Naive thymus-derived CD4-positive, alpha-beta T cell (primary cell): ENCODE measurements at places on chromosomes 7 and 10.

DNA sequence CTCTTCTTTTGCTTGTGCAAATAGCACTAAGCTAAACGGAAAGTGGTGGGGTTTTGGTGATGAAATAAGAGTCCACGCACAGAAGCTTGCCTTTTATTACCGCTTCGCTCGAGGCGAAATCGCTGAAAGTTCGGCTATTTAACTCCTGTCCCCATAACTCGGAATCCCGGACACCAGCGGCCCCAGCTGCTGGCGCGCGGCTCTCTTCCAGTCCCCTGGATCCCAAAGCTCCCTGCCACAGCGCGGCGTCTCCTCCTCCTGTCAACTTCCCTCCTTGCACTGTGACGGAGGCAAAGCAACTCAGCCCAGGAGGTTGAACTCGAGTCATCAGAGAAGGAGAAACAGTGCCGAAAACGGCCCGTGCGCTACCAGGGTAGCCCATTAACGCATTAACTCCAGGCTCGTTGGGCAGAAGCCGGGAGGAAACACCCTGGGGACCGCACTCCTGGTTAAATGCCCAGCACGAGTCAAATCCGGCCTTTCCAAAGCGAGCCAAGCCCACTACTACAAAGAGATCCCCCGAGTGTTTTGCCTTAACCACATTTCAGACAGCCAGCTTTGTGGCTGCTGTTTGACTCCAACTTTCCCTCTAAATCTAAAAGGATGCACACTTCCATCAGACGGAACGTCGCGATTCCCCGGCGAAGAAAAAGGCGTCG, 1.3 kb downstream of the SEMA3D start:
- H3K27me3 ChIP-seq = no peaks in the 10 kb centered on the region
- no peaks in the 10 kb centered on the region for H3K36me3 ChIP-seq
- no peak for DNase-seq
- H3K4me1 ChIP-seq = no peaks in the 10 kb centered on the region

DNA sequence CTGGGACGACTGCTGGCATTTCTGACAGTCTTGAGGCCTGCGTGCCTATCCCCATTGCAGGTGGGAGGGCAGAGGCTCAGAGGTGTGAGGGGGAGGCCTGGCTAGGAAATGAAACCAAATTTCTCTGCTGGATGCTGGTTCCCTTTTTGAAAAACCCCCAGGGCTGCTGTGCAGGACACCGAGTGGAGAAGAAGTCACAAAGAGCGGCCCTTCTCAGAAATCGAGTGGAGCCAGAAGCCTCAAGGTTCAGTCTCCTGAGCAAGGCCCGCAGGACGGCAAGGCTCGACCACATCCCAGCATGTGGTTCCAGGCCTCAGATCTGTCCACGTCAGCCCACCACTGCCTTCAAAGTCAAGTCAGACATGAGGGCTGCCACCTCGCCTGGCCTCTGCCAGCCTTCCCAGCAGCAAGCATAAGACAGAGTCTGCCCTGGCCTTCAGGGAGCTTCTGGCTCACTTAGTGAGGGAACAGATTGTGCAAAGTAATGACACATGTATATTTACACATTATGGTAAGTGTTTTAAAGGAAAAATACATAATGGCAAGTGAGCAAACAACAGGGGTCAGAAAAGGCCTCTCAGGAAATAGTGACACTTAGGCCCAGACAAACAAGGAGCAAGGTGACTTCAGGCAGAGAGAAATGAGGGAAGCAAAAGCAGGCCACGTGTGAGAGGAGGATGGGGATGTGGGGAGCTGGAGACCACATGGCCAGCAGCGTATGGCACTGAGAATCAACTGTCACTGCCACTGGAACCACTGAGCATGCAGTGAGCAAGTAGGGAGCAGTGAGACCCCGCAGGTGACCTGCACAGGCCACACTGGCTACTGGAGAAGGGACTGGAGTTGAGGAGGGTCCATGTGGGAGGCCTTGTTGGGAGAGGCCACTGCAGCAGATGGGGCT, 86.7 kb downstream of the ARHGAP22 start:
- no peak overlapping the region for H3K27ac ChIP-seq
- H3K27me3 ChIP-seq = no peaks in the 10 kb centered on the region
- no peak for DNase-seq
- no peaks in the 10 kb centered on the region for H3K36me3 ChIP-seq
- H3K4me1 ChIP-seq = no peaks in the 10 kb centered on the region

- DNase-seq = no peak
- H3K36me3 ChIP-seq = no peaks in the 10 kb centered on the region
- H3K4me3 ChIP-seq = no peak overlapping the region
- H3K27ac ChIP-seq = no peak overlapping the region
Measured at GRCh38 chr7:143479055-143479766, 1.5 kb downstream of the TAS2R41 start.

DNA sequence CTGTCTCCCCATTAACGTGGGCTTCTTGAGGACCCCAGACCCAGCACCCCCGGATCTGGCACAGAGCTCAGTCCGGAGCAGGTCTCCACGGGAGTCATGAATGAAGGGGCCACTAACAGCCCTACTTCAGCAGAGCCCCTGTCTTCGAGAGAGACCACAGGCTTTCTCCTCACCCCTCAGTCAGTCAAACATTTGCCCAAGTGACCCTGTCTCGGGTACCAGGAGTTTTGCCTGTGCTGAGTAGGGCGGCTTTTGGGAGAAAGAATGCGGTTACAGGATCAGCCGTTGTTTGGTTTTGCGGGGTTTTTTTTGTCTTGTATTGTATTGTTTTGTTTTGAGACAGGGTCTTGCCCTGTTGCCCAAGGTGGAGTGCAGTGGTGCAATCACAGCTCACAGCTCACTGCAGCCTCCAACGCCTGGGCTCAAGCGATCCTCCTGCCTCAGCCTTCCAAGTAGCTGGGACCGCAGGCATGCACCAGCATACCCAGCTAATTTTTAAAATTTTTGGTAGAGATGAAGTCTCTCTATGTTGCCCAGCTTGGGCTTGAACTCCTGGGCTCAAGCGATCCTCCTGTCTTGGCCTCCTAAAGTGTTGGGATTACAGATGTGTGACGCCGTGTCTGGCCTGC, 16.5 kb downstream of the ADAP1 start:
- no peaks in the 10 kb centered on the region for H3K36me3 ChIP-seq
- no peak overlapping the region for H3K27ac ChIP-seq
- H3K4me1 ChIP-seq = no peaks in the 10 kb centered on the region
- H3K27me3 ChIP-seq = no peaks in the 10 kb centered on the region
- no peak overlapping the region for H3K4me3 ChIP-seq

DNA sequence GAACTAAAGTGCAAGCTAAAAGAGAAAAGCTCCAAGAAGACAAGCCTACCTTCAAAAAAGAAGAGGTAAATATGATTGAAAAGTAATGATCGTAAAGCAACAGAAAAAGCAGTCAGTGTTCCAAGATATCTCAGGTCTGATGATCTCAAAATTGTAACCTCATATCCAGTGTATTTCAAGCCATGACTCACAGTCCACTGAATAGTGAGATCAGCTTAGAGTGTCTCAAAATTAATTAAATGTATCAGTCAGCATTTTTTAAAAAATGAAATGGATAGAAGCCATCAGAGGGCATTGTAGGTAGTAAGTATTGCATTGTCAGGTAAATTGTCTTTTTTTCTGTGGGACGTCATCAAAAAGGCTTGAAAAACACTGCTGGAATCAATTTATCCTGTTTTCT, 50.6 kb upstream of the AGBL3 start:
- H3K4me1 ChIP-seq = no peaks in the 10 kb centered on the region
- H3K36me3 ChIP-seq = no peaks in the 10 kb centered on the region
- no peak for DNase-seq
- no peak overlapping the region for H3K27ac ChIP-seq
